H7 (cell line): ENCODE measurements at places on chromosomes 1 and 21. TPM values are rescaled to one million over a fixed set of nuclear protein-coding genes. Genes with fewer than 3 reads are reported as not detected.

DNA sequence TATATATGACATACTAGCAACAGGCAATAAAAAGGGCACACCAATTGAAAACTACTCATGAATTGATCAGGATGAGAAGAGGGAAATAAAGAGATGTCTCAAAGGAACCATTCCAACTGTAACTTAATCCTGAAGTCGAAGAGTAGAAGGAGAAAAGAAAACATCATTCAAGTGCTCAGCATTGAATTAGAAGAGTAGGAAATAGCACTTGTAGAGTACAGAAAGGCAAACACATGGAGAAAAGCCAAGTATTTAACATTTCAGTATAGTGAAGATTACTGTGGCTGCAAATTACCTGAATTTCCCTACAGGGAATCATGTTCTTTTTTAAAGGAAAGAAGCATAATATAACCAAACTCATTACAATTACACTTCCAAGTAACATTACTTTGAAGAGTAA lies 205.0 kb downstream of the KCTD3 start:
- no peak for DNase-seq

DNA sequence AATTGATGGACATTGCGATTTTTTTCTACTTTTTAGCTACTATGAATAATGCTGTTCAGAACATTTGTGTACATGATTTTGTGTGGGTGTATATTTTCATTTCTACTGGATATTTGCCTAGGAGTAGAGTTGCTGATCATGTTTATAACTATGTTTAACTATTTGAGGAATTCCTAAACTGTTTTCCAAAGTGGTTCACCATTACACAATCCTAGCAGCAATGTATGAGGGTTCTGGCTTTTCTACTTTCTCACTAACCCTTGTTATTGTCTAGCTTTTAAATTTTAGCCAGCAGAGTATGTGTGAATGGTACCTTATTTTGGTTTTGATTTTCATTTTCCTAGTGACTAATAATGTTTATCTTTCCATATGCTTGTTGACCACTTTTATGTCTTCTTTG lies 86.2 kb downstream of the ATG4C start:
- no peak for DNase-seq

GRCh38 chr1:204348242-204348641 lies 11.5 kb downstream of the PLEKHA6 start:
- DNase-seq, result no peak

DNA sequence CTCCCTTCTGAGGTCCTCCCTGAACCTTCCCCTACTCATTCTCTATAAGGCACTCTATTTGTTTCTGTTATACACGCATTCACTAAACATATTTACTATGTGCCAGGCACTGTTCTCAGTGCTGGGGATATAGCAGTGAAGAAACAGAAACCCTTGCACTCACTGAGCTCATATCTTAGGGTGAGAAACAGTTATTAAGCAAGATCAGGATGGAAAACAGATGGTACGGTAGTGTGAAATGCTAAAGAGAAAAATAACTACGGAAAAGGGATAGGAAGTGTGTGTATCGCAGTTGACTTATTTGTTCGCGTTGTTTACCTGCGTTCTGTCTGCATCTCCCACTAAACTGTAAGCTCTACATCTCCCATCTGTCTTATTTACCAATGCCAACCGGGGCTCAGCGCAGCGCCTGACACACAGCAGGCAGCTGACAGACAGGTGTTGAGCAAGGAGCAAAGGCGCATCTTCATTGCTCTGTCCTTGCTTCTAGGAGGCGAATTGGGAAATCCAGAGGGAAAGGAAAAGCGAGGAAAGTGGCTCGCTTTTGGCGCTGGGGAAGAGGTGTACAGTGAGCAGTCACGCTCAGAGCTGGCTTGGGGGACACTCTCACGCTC lies 572 bp downstream of the CYB5RL start:
- peak; percentile 71 for DNase-seq

GRCh38 chr1:105838071-105838470 lies 1218.4 kb upstream of the PRMT6 start:
- no peak for DNase-seq

DNA sequence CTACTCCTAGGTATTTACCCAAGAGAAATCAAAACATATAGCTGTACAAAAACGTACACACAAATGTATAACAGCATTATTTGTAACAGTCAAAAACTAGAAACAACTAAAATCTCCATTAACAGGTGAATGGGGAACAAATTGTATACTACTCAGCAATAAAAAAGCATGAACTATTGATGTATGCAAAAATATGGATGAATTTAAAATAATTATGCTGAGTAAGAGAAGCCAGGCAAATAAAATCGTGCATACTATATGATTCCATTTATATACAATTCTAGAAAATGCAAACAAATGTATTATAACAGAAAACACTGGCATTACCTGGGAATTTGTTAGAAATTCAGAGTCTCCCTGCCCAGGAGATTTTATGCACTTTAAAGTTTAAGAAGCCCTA lies 150.1 kb downstream of the GDAP2 start:
- DNase-seq, result no peak

DNA sequence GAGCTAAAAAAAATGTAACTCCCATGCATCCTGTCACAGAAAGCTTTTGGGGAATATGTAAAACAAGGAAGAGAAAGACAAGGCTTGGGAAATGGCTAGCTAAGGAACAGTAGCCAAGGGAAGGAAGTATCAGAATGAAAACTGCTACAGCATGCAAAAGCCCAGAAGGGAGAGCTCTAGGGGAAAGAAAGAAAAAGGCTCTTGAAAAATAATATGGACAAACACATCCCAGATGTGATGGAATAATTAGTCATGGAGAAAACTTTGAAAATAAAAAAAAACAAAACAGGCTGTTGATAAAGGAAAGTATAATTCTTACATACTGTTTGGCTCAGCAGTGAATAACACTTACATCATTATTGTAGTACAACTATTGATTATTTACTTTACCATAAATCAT lies 47.9 kb upstream of the VCAM1 start:
- DNase-seq, result no peak

The AADACL3 gene
- 0.22 and 0.28 TPM in 2 replicates for total RNA-seq

GRCh38 chr1:80054129-80054528 lies 1047.6 kb upstream of the ADGRL4 start:
- no peak for DNase-seq

The FMOD gene
- not detected in 2 replicates for total RNA-seq

GRCh38 chr1:197683895-197684553 lies 91.3 kb downstream of the DENND1B start:
- DNase-seq, result no peak

The RAB25 gene
- 18.3 and 27.6 TPM in 2 replicates for total RNA-seq

GRCh38 chr1:223713546-223714420 lies 1.4 kb downstream of the CAPN2 start:
- peak; percentile 16 for DNase-seq

The RXFP4 gene
- total RNA-seq, result not detected in 2 replicates

The USH2A gene
- 0.37 and 0.80 TPM in 2 replicates for total RNA-seq

The ZNF683 gene
- total RNA-seq, result not detected in 2 replicates

DNA sequence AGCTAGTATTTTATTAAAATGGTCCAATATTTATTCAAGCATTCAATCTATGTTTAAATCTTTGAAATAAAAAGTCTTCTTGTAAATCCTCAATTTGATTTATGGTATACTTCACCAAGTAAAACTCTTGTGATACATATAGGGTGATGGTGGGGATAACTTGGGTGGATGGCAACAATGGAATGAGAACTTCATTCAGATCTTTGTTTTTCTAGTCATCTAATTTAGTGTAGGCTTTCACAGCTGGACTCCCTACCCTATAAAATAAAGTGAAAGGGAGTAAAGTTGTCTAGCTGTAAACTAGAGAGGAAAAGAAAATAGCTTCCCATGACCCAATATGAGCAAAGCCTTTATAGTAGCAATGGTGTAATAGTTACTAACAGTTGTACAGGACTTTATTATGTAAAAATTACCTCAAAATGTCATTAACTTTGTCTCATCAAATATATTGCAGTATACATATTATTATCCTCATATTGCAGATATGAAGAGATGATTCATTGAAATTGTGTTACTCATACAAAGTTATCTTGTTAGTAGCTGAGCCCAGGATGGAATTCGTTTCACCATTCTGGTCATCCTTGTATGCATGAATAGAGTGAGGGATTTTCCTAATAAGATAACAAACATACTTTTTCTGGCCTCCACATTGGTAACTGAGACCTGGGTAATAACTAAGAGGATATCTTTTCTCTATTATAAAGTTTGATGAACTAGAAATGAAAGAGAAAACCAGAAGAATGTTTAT lies 1377.7 kb upstream of the ADGRL4 start:
- DNase-seq, result no peak

The FAM78B gene
- 2.3 and 4.5 TPM in 2 replicates for total RNA-seq

The HNRNPCL1 gene
- not detected in 2 replicates for total RNA-seq

GRCh38 chr1:40389322-40389803 lies 15.8 kb downstream of the SMAP2 start:
- DNase-seq, result no peak

DNA sequence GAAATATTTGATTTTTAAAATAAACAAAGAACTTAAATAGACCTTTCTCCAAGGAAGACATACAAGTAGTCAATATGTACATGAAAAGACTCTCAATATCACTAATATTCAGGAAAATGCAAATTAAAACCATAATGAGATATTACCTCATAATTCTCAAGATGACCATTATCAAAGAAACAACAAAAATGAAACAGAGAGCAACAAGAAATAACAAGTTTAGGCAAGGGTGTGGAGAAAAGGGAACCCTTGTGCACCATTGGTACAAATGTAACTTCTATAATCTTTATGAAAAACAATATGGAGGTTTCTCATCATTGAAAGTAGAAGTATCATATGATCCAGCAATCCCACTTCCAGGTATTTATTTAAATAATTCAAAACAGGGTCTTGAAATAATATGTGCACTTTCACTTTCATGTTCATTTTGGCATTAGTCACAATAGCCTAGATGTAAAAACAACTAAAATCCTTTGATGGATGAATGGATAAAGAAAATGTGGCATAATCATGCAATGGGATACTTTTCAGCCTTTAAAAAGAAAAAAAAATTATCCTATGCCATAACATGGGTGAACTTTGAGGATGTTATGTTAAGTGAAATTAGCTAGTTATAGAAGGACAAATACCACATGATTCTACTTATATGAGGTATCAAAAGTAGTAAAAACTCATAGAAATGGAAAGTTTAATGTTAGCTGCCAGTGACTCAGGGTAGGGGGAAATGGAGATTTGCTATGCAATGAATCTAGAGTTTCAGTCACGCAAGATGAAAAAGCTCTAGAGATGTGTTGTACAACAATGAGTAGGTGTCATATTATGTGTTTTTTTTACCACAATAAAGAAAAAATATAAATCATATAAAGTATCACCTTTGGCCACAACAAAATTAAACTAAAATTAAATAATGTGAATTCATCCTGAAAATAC lies 114.5 kb upstream of the LYPLAL1 start:
- DNase-seq, result no peak

DNA sequence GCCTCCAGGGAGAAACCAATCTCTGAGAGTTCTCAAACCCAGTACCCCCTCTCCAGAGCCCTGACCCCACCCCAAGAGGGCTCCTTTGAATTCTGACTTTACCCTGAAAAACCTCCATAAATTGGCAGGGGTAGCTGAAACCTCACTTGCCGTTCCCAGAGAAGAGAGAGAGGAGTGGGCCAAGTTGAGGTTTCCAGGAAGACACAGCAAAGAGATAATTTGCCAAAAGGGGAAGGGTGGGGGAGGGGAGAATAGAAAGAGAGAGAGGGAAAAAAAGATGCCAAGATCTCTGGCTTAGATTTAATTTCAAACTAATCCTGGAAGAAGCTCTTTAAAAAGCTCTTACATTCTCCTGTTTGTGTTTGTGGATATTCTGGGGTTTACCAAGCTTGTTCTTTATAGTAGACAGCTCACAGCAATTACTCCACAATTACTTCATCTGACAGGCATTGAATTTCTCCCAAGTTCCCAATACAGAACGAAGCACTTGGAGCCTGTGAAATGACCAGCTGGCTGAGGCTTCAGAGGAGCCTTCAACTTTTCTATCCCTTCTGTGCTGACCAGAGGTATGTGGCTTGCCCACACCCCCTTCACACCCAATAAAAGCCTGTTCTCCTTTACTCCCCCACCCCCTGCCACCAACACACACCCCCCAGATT lies 1.1 kb upstream of the GRHL3 start:
- DNase-seq, result no peak

GRCh38 chr21:38760017-38760761 lies 45.5 kb upstream of the ETS2 start:
- DNase-seq, result peak; percentile 40

DNA sequence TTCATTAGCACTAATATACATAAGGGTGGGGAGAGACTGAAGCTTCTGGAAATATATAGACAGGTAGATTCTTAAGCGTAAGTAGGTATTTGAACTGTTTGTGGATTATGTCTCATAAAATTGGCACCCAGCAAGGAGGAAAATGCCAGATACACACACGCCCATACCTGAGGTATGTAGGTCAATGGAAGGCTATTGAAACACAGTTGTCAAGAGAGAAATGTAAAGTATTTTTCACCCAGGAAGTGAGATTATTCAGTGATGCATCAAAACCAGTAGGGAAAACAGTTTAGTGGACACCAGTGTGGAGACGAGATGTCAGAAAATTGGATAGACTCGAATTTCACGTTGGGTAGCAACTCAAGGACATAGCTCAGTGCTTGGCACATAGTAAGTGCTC lies 4.7 kb upstream of the RSPH1 start:
- DNase-seq, result no peak

DNA sequence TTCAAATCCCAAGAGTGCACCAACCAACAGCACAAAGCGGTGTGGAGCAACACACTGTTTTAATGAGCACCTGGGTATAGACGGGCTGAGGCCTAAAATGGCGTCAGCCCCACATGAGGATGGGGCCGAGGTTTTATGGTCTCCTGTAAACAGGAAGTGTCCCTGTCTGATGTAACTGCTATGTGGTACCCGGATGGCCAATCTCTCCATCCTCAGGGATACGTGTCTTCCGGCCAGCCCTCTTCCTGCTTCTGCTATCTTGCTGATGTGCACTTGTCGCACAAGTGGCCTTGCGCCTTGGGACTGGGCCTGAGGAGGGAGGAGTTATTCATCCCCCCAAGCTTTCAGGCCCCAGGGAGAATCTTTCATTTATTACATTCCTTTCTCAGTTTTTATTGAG lies 73.5 kb downstream of the CNST start:
- no peak for DNase-seq

DNA sequence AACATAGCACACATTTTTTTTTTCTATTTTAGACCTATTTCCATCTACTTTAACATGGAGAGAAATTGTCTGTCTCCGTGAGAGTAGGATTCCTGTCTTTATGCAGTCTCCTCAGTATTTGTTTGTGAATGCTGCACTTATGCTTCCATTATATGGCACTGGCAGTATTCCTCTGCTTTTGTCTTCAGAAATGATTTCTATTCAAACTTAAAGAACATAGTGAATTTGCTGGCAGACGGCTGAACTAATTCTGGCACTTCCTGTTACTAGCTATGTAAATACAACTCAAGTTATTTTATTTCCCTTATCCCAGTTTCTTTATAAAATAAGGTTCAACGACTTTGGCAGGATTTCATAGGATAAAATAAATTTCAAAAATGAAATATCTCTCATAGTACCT lies 45.3 kb downstream of the KCTD3 start:
- DNase-seq, result no peak
